ENCODE measurements at places on chromosomes 5 and 9. TPM values are rescaled to one million over a fixed set of nuclear protein-coding genes. Genes with fewer than 3 reads are reported as not detected.

Gene NME5
- not detected for total RNA-seq

Gene TCOF1
- total RNA-seq, result 108 TPM

Gene SLC6A18
- not detected for total RNA-seq

Gene TLR4
- total RNA-seq, result 10.0 TPM

Gene PRRX2
- not detected for total RNA-seq

Gene MSX2
- total RNA-seq, result not detected

Gene CAST
- 90.1 TPM for total RNA-seq

Gene RNF180
- total RNA-seq, result not detected

Gene PROB1
- total RNA-seq, result 5.9 TPM

Gene ZFP2
- total RNA-seq, result 0.32 TPM

GRCh38 chr9:113349445-113350094 is at the start of gene BSPRY:
Gene BSPRY, plus strand, starts transcription at chr9:113349541. Its CDS starts 39 bp downstream, at chr9:113349580.
- DNase-seq, result peak; percentile 25

- DNase-seq, result no peak
These were observed 12.1 kb downstream of the NOTCH1 start for GRCh38 chr9:136533775-136534157.

- DNase-seq, result no peak
These were observed 2168.1 kb downstream of the MAT2B start for GRCh38 chr5:165673499-165673898.

GRCh38 chr9:18438300-18438925 is 35.5 kb upstream of the ADAMTSL1 start:
- DNase-seq, result no peak

- peak; percentile 80 for DNase-seq
These were observed 3.2 kb downstream of the TPM2 start for GRCh38 chr9:35686222-35687203.

DNA sequence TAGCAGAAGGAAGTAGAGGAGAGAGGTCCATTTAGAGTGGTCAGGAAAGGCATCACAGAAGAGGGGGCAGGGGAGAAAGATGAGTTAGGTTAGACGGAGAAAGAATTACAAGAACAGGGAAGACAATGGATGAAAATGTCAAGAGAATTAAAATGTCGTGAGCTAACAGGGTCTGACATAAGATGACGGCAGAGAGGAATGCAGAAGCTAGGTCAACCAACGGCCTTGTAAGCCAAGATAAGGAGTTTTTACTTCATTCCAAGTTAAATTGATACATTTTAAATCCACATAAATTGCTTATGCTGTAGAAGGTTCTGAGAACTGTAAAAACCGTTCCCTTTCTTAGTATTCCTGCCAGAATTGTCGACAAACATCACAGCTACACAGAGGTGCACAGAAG is 896.9 kb upstream of the DMAC1 start:
- DNase-seq, result no peak

DNA sequence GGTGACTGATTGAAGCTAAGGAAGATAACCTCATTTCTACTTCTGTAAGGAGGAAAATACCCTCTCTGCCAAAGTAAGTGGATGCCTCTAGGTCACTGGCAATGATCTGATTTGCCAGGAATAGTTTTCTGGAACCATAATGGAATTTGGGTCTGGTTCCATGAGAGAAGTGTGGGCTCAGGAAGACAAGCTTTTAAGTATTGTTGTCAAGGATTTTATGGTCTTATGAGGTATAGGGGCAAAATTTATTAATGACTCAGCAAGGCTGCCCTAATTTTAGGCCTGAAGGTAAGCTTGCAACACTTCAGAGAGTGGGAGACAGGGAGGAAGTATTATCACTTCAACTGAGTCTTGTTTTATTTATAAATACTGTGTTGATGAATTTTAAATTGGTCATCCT is 322.6 kb upstream of the ACTBL2 start:
- no peak for DNase-seq

- peak; percentile 12 for DNase-seq
These were observed 57.8 kb upstream of the HSPA9 start for GRCh38 chr5:138632900-138633489.

- peak; percentile 88 for DNase-seq
These were observed at the start of gene DENND4C for GRCh38 chr9:19230355-19231125. Gene DENND4C, plus strand, starts transcription at chr9:19230693. Its CDS starts 45,482 bp downstream, at chr9:19276175.

DNA sequence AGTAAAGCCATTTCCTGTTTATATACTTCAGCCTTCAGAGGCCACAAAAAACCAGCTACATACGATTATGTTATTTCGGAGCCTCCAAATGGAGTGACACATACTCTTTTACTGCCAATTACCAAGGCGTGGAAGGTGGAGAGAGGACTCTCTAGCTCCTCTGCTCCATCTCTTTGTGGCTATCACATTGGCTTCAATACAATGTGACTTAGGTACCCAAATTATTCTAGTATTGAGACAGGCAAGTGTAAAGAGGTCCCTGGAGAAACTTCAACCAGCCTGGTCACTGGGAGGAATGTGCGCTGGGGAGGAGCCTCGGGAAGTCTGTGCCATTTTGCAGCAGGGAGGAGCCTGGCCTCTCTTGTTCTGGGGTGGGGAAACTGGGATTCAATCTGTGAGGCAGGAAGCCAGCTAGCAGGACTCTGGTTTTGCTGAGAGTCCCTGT is 85.8 kb upstream of the TAS2R1 start:
- no peak for DNase-seq

DNA sequence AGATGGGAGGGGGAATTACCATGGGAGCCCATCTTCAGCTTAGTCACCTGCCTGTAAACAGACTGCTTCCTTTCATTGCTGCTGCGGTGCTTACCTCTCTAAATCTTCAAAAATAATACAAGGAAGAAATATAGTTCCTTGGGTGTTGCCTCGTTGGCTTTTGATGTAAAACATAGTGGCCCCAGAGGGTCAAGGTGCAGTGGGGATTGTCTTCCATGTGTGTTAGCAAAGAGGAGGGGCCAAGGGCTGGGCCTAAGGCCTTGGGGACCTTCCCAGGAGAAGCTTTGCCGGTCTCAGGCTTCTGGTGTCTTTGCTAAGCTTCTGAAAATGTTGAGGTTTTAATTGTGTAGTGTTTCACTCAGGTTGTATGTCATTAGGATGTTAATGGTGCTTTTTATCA is 90.0 kb downstream of the PDE8B start:
- no peak for DNase-seq

- DNase-seq, result no peak
These were observed 69.4 kb upstream of the COL5A1 start for GRCh38 chr9:134571946-134572917.

DNA sequence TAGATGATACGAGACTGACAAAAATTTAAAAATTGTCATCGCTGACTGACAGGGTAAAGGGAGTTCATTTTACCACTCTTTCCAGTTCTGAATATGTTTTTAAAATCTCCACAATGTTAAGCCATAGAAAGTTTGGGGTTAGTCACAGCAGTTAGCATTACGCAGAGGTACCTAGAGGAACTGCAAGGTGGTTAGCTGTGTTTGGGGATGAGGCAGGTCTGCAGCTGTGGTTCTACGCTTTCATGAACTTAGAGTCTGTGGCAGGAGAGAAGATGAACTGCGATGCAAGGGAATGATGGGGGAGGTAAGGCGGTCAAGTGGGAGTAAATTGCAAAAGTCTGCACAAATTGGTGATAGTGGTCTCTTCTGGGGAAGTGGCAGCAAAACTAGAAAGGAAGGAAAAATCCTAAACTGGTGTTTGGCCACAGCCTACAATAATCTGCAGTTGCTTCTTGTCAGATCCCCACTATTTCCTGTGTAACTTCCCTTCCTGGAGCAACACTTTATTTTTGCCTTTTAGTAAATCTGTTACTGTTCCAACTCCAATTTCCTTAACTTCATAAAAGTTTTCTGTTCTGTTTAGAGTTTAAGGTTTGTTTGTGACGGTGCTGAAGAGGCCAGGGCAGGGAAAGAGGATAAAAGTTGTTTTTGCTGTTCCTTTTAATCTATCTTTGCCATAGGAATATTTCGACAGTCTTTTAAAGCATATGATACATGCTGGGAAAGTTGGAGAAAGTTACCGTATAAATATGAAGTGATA is 38.6 kb upstream of the SNX2 start:
- DNase-seq, result no peak

- DNase-seq, result no peak
These were observed 184.8 kb upstream of the RASEF start for GRCh38 chr9:83247732-83248131.

DNA sequence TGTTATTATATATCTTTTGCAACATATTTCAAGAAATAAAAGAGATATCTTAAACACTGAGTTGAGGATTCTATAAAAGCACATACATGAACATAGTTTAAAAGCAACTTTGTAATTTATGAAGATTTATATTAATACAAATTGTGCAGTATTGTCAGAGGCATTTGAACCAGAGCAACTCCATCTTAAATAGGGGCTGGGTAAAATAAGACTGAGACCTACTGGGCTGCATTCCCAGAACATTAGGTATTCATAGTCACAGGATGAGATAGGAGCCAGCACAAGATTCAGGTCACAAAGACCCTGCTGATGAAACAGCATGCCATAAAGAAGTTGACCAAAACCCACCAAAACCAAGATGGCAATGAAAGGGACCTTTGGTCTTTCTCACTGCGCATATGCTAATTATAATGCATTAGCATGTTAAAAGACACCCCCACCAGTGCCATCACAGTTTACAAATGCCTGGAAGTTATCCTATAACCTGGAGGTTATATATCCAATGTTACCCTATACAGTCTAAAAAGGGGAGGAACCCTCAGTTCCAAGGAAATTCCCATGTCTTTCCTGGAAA is 320.2 kb downstream of the FAM170A start:
- no peak for DNase-seq

DNA sequence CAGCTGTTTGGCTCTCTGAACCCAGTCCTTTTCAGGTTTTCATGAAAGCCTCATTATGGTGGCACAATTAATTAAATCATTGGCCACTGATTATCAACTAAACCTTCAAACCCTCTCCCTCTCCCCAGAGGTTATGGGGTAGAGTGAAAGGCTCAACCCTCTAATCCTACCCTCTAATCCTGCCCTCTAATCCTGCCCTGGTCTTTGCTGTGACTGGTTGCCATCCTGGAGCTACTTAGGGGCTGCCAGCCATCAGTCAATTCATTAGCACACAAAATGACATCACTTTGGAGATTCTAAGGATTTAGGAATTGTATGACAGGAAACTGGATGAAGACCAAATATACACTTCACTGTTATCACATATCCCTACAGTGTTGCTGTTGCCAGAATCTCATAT is 36.1 kb downstream of the ANKS6 start:
- DNase-seq, result no peak

DNA sequence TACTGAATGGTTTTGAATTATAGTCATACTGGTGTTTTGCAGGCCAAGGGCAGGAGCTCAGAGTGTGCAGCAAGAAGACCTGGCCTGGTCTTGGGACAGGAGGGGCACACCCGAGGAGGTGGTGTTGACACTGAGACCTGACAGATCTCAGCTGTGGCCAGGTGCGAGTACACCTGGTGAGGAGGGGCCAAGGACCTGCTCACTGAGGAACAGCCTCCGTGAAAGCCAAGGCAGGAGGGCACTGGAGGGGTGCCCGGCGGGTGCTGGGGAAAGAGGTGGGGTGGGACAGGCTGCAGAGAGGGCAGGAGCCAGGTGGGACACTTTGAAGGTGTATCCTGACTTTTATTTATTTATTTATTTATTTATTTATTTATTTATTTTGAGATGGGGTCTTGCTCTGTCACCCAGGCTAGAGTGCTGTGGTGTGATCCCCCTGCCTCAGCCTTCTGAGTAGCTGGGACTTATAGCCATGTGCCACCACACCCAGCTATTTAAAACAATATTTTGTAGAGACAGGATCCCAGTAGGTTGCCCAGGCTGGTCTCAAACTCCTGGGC is 23.3 kb upstream of the LAMC3 start:
- no peak for DNase-seq

DNA sequence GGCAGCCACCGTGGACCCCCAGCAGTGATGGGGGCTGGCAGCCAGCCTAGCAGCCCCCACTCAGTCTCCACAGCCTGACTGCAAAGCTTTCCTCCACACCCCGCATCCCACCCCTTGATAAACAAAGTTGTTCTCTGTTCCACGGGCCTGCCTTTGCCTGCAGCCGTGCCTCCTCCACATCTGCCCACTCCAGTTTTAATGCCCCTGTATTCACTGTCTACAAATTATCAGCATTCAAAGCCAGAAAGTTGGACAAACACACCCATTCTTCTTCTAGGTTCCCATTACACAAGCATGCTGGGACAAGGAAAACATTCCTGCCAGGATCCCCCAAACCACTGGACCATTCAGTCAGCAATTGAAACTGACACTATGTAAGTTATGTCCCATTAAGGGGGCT is 23.0 kb upstream of the NR5A1 start:
- no peak for DNase-seq

DNA sequence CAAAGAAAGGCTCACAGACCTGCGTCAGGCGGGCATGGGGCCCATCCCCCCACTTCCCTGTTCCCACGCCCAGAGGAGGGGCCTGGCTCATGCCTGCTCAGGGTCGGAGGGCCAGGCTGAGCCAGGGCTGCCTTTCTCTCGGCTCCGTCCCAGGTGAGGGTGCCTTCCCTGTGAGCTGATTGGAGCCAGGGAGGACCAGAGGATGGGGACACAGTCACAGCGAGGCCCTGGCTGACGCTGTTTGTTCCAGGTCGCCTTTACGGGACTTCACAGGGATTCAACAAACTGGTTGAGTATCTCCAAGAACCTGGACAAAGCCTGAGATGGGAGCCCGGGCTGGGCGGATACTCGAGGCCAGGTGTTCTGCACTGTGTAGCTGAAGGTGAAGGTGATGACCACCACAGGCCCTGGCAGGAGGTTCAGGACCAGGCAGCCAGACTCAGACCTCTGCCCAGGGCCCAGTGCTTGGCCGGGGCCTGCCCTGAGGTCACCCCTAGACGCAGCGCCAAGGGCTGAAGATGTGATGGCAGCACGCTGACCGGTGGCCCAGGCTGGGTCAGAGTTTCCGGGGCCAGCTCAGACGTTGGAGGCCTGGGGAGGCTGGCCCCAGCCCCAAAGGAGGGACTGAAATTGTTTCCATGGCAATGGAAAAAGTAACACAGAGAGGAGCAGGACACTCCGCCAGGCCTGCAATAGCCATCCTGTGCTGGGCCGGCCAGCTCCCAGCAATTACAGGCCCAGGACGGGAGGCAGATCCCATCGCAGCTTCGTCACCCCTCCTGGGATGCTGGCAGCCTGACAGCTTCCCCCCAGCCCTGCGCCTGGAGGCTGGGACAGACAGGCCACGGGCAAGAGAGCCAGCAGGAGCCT is 65.3 kb upstream of the ADAMTS2 start:
- DNase-seq, result no peak

DNA sequence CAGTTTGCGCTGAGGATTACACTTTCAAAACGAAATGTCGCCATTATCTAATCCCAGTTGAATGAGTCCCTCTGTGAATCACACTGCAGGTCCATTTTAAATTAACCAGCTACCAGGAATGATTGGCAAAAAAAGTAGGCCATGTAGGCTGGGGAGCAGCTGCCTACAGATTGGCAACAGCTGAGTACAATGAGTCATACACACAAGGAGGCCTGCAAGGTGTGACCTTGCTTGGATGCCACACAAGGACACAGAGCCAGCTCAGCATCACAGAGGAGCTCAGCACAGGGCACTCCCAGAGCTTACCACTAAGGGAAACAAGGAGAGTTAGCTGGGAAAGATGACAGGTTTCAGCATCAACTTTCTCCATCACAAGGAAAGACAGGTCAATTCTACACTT is 12.9 kb downstream of the HAVCR1 start:
- no peak for DNase-seq

Data from OCI-LY7 (cell line).